Right hindlimb (tissue), 1 donor: ENCODE measurements at places on chromosomes 3 and 15.

GRCh38 chr15:44275150-44275830, 13.2 kb upstream of the GOLM2 start:
- no peak for DNase-seq

DNA sequence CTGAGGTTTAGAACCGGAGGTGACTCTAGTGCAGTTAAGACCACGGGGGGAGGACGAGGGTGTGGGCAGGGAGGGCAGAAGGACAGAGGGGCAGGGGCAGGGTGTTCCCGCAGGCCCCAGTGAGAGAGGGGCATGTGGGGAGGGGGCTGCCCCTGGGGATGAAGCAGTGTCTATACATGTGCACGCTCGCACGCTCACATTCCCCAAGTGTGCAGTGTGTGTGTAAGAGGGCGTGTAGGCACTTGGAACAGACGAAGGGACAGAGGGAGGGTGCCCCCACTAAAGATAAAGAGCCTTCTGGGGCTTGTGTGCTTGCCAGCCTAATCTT, 69.5 kb upstream of the MEF2A start:
- no peak for DNase-seq

DNA sequence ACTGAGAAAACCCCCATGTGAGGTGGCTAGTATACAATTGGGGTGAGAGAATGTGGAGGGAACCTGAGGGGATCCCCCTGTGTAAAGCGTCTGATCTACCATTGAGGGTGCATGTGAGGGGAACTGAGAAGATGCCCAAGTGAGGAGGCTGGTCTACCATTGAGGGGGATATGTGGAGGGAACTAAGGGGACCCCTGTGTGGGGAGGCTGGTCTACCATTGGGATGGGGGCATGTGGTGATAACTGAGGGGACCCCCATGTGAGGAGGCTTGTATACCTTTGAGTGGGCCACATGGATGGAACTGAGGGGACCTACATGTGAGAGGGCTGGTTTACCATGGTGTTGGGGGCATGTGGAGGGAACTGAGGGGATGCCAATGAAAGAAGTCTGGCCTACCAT, 160.8 kb downstream of the FBLN2 start:
- DNase-seq: no peak

DNA sequence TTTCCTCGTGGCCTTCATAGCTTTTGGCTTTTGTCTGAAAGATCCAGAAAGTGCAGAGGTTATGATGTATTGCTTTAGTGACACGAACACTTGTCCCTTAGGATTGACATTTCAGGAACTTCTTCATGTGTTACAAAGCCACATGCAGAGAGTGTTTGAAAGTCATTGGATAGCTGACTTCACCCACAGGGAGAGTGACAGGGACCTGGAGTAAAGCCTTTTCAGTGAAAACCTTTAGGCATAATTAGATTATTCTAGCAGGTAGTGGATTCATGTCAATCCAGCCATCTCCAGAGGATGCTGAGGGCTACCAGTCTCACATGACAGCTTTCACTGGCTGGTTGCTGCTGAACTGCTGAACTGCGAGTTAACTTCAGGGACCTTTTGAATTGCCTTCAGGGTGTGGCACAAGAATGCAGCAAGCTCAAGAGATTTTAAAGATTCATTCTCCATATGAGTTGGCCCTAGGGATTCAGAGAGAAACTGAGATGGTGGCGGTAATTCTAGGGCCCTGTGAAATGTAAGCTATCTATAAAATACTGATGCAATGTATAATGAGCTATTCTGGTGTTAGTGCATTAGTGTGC, 267.0 kb upstream of the GOLIM4 start:
- no peak for DNase-seq

- no peak for DNase-seq
These were observed 43.2 kb upstream of the PIK3R4 start for GRCh38 chr3:130789782-130790322.

DNA sequence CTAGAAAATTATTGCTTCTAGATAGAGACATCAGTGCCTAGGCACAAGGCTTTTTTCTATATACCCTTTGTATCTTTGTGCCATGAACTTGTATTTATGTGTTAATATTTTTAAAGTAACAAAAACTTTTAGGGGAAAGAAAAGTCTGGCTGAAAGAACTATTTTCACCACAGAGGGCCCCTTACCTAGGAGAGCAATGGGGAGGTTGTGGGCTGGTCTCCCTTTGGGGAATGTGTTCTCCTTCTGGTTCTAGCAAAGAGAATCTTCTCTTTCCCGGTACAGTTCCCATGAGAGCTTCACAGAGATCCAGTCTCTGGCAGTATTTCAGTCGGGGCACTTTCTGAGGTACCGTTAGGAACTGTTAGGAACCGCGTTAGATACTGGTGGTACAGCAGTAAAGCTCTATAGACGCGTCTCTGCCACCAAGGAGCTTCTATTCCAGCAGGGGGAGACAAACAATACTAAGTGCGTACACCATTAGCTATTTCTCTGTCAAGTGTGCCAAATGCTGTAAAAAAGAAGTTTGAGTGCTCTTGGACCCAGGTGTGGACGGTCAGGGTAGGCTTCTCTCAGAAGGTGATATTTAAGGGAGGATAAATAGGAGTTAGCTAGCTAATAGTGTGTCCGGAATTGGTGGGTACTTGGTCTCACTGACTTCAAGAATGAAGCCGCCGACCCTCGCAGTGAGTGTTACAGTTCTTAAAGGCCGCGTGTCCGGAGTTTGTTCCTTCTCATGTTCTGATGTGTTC, 4.6 kb upstream of the EPB42 start:
- peak; percentile 42 for DNase-seq

- peak; percentile 4 for DNase-seq
These were observed 10.1 kb upstream of the LRRC15 start for GRCh38 chr3:194379651-194380050.

DNA sequence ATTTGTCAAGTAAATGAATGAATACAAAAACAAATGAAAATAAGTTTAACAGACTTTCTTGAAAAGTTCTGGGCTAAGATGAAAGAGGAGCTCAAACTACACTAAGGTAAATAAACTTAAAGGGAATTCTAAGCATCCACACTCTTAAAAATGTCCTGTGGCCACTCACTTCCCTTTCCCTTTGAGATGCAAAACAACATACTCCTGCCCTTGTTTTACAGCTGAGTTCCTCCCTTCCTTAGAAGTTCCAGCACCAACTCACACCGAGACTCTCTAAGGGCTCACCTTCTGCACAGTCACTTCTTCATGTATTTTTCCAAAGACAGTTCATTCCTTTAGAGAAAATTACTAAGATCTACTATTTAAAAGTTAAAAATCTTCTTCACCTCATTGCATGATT, 123.3 kb upstream of the CMC1 start:
- DNase-seq: no peak

DNA sequence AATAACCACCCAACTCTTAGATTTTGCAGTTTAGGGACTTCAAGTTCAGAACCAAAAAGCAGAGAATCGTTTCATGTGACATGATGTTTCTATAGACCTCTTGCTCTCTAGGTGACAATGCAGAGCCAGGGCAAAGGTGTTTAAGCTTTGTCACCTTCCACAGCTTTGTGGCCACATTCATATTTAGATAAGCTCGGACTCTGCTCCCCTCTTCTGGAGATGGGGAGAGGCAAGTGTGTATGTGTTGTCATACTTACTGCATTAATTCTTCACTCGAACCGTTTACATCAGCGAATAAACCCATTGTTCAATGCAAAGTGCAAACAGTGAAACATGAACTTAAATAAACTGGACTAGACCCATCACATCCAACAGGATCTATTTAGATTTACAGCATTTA, 33.2 kb downstream of the ST3GAL6 start:
- DNase-seq: no peak

DNA sequence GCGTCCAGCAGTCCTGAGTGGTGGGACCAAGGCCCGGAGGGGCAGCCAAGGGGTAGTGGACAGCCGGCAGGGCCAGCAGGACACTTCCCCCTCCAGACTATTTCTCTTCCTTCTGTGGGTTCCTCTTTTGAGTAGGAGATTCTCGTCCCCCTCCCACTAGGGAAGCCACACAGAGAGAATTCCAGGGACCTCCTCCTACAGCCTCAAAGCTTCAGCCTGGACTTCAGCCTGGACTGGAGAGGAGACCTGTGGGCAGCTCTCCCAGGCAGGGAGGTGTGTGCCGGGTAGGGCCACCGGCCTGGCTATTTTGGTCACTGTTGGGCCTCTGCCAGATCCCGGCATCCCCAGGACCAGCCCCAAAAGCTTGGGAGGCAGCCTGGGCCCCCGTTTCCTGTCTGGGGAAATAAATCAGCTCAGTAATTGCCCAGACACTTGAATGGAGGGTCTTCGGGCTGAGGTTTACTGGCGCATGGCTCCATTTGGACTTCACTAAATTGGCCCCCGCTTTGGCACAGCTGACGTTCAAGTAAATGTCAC, 1.3 kb downstream of the SLC6A6 start:
- DNase-seq: peak; percentile 80

DNA sequence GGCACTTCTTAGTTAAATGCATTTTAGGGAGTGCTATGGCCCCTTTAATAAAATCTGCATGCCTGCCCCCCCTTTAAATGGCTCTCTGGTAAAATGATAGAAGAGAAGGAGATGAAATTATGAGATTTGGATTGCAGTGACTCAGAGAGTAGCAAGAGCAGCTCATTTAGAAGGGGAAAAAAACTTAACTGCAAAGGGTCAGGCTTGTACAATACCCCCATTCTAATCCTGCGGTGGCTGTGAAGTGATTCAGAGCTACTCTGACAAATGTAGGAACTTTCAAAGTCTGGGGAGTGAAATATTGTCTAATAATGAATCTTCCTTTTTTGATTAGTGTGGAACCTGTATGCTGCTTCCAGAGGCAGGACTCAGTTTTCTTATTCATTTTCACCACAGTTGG, 44.1 kb upstream of the TBC1D23 start:
- DNase-seq: no peak

- no peak for DNase-seq
These were observed 11.7 kb upstream of the PDCD6IP start for GRCh38 chr3:33786565-33787327.

- no peak for DNase-seq
These were observed 180.5 kb upstream of the VEPH1 start for GRCh38 chr3:157683668-157684067.

DNA sequence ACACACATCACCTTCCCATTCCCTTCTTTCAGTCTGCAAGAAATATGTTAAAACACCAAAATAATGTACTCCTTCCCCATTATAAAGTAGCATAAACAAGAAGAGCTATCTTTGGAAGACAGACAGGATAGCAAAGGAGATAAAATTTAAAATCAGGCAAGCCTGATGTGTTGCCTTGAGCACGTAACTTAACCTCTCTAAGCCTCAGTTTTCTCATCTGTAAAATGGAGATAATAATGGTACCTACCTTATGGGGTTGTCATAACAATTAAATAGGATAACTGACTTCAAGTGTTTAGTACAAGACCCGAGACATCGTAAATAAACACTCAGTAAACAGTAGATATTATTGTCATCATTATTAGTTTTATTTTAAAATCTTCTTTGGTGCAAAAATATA, 142.4 kb downstream of the NR1D2 start:
- DNase-seq: no peak

DNA sequence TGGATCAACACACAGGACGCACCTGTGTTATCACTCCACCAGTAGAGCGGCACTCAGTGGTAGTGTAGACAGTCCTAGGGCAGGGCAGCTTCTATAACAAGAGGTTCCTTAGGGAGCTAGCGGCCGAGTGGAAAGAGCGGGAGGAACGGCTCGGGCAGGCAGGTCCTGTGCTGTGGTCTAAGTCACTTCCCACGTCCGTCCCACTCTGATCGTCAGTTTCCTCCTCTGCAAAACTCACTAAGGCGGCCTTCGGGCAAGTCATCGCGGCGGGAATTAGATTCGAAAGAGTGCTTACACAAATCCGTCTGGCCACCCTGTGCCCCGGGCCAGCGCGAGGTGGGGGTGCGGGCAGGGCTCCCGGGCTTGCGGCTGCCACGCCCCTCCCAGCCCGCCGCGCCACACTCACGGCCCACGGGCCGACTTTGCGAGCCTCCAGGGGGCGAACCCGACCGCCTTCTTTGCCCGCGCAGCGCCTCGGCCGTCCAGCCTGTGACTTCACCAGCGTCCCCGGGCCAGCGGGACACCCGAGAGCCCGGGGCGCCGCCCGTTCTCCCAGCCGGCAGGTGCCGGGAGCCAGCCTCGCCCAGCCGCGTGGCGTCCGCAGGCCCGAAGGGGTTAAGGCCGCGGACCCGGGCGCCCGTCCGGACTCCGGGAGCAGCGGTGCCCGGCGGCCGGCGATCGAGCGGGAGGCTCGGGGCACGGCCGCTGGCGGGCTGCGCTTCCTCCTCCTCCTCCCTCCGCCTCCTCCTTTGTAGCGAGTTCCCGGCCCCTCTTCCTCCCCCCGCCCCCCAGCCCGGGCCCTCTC, 416 bp upstream of the CORO2B start:
- peak; percentile 82 for DNase-seq

DNA sequence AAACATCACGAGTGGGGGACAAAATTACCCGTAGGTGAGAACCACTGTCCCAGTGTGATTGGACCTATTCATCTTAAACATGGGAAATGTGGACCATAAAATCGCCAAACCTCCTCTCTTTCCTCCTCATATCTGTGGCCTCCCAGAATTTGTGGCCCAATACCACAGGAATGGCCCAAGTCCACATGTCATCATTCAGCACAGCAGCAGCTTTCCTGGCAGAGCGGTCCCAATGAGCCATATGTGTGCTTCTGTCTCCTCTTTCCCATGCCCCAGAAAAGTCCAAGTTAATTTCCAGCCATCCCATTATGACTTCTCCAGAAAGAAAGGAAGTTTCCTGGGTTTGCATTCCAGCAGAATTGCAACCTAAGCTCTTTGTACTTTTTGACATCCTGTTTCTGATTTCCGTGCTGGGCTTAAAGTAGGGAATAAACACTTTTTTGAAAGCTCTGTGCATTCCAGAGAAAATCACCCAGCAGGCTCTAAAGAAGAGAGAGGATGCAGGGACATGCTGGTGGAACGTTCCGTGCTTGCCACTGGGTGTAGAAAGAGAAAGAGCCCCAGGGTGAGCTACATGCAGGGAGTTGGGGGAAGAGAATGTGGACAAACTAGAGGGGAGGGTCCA, 259.4 kb upstream of the PROK2 start:
- peak; percentile 35 for DNase-seq

- DNase-seq: peak; percentile 72
These were observed 40.4 kb upstream of the ACKR4 start for GRCh38 chr3:132556508-132557159.
